ENCODE measurements at places on chromosomes 7 and 10.

DNA sequence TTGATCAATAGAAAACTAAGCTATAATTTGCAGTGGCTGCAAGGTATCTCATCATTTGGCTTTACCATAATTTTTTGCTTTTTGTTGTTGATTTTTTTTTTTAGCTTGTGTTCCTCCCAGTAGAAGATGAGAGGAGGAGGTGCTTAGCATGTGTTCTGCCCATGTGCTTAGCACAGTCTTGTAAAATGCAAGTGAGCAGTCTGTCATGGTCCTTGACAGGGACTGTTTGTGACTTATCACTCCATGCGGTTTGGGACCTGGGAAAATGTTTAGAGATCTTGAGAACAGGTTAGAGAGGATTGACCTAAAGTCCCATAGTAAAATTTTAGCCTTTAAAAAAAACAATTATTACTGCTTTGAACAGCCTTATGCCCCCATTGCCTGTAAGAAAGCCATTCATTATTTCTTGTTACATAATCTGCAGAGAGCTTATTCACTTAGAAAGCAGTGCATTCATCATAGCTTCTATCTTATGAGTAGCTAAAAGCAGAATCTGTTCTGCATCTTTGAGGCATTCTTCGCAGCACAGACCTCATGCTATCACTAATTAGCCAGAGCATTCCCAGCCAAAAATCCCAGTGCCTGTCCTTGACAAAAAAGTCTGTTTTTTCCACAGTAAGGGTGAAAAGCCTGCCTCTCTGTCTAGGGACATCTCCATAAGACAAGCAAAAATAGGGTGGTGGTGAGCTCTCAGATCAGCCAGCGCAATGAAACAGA lies 748.7 kb upstream of the GALNT17 start:
- DNase-seq, result no peak

DNA sequence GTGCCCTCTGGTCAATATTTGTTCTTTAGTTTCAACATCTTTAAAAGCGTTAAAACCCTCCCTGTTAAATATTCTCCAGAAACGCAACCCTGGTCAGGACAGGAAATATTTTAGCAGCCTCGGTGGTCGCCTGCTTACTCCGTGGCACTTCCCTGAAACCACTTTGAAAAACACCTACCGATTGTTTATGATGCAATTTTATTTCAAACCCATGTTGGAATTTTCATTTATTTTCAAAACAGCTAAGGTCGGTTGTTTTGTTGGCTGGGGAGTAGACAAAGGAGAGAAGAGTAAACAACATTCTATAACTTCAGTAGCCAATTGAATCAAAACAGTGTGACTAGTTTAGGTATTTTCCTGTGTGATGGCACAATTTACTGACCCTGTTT lies 733 bp upstream of the RBP4 start:
- no peak for DNase-seq

- no peak for DNase-seq
These were observed 21.2 kb downstream of the PALD1 start for GRCh38 chr10:70499836-70500167.

- no peak for DNase-seq
These were observed 6.1 kb upstream of the VGF start for GRCh38 chr7:101171442-101171837.

- DNase-seq, result no peak
These were observed 420 bp upstream of the KLHL7 start for GRCh38 chr7:23105086-23105643.

DNA sequence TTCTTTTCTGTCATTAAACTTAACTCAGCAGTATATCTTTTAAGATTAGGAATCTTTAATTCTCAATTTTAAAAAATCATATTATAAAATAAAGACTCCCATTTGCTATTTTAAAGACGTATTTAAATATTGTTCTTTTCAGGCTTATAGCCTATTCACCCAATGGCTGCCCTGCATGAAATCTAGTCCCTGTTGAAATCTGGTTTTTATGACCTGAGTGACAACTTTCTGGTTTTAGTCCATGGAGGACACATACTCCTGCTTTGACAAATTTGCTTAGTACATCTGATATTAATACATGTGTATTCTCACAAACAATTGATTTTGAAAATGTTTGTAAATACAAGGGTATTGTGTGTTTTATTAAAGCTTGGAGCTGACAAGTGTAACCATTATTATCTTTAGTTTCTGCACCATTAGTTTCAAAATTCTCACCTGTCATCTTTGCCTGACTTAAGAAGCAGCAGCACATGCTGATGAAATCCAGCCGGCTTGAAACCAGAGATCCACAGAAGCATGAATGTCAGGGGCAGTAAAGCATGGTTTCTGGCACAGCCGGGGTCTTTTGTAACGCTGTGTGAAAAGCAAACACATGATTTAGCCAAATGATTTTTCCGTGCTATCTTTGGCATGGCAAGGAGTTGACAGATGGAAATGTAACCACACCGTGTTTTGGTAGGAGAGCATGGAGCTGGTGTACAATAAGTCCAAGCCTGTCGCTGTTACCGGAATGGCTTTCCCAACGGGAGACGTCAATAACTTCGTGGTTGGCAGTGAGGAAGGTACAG lies 262.8 kb downstream of the DYNC1I1 start:
- no peak for DNase-seq

GRCh38 chr10:16116404-16117304 lies 256.3 kb upstream of the MINDY3 start:
- no peak for DNase-seq

DNA sequence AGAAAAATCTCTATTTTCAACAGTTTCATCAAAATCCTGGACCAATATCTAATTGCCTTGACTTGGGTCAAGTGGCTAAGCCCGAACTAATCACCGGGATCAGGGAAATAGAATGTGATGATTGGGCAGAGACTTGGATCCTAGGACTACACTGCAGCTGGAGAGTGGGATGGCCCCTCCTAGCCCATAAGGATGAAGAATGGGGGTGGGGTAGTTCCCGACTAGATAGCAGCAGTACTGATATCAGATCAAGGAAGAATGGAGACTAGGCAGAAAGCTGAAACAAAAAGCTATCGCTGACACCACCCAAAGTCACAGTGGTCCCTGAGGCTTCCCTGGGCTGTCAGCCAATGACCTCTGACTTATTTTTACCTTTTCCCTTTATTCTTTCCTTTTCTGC lies 160.4 kb upstream of the PHYHIPL start:
- DNase-seq, result no peak

- DNase-seq, result no peak
These were observed 130.6 kb upstream of the SLC26A5 start for GRCh38 chr7:103576641-103577040.

DNA sequence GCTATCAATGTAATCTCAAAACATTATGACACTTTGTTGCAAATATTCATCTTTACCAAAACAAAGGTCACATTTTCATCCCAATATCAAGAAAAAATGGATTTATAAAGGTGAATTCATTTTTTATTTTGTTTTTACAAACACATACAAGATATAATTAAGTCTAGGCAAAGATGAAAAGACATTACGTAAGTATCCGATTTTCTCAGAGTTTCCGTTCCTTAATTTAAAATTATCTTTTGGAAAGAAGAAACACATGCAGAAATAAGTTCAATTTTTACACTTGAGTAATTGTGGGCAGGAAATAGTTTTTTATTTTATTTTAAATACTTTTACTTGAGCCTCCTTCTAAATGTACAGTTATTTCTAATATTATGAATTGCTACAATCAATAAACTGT lies 24.6 kb downstream of the RTKN2 start:
- no peak for DNase-seq

DNA sequence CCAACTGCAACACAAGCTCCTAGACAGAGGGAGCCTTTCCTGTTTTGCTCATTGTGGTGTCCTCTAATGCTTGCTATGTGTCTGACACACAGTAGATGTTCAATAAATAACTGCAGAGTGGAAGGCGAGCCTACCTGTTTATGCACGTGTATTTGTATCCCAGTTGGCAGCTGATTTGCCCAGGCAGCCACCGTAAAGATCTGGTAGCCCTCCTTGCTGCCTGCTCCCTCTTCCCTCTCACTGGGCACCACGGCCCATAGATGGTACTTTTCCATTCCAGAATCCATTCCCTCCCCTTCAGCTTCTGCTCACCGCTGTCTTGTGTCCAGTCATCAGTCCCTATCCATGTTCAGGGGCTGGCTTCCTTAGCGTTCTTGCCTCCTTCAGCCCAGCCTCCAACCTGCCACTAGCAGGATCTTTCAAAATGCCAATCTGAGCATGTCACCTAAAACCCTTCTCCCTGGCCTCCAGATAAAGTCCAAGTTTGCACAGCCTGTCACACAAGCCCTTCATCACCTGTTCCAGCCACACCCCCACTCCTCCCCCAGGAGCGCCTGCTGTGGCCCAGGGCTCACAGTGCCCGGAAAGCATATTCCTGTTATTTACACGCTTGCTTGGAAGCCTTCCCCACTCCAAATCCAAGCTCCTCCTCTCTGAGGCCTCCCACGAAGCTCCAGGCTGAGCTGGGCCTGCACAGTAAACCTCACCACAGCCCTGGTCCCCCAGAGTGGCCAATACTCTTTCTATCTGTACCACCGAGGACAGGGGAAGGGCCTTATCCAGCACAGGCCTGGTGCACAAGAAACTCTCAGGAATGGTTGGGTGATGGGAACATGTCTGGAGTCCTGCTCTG lies 21.0 kb downstream of the ZCCHC24 start:
- DNase-seq, result no peak

DNA sequence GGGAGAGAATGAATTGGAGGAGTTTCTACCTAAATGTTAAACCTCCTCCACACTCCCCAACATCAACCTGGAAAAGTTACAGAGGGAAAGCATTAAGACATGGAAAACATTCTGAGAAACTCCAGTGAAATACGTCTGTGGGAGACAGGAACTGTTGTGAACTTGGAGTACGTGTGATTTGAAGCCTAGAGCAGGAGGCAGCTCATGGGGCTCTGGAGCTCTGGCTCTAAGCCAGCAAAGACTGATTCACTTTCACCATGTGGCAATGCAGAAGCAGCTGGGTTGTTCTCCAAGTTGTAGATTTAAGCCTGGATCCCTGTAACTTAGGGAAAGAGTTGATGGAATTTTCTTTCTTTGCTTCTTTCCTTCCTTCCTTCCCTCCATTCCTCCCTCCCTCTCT lies 503.2 kb downstream of the NRG3 start:
- no peak for DNase-seq

- DNase-seq, result no peak
These were observed 440.0 kb downstream of the ANKRD7 start for GRCh38 chr7:118664498-118664897.

- no peak for DNase-seq
These were observed 218.6 kb downstream of the THSD7A start for GRCh38 chr7:11613292-11613930.

DNA sequence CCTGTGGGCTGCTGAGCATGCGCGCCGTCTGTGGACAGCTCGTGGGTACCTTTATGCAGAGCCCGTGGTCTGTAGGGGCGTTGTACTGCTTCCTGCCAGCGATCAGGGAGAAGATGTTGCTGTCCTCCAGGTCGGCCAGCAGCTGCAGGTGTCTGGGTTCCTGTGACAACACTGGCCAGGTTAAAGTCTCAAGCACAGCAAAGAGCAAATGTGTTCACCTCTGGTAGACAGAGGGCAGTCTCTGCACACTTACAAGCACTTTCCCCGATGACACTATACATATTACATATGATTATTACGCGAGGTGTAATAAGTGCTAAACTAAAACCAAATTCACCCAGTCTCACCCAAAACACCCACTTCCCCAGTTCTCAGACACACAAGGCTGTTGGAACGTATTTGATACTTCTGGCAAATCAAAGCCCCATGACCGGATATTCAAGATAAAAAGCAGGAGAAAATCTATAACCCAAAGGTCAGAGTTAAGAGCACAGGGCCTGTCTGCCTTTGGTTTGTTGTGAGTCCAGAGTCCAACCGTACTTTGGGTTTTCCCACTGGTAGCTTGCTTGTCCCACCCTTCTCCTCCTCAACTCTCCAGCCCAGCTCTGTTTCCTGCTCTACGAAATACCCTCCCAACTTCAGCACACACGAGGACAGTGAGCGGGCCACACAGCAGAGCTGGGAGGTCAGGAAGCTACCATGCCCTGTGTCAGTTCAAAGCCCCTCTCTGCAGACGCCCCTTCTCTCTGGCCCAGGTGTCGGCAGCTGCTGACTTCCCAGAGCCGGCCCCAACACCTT lies 49.7 kb upstream of the DDC start:
- no peak for DNase-seq

GRCh38 chr10:18879284-18879683 lies 169.3 kb upstream of the MALRD1 start:
- DNase-seq, result no peak

DNA sequence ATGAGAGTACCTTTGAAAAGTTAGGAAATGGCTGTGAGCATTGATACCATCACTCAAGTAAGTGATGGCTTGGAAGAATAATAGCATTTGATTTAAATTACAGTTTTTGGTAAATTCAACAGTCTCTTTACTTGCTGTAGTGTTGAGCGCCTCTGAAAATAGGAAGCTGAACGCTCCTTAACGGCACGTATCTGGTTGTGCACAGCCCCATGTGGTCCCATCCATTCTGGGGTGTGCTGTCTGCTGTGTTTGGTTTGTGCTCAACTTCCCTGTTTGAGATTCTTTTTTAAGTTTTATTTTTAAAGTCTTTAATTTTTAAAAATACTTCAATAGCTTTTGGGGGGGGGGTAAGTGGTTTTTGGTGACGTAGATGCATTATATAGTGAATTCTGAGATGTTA lies 51.5 kb downstream of the DNAJB6 start:
- no peak for DNase-seq

GRCh38 chr10:129676014-129676413 lies 209.0 kb downstream of the MGMT start:
- DNase-seq, result no peak

DNA sequence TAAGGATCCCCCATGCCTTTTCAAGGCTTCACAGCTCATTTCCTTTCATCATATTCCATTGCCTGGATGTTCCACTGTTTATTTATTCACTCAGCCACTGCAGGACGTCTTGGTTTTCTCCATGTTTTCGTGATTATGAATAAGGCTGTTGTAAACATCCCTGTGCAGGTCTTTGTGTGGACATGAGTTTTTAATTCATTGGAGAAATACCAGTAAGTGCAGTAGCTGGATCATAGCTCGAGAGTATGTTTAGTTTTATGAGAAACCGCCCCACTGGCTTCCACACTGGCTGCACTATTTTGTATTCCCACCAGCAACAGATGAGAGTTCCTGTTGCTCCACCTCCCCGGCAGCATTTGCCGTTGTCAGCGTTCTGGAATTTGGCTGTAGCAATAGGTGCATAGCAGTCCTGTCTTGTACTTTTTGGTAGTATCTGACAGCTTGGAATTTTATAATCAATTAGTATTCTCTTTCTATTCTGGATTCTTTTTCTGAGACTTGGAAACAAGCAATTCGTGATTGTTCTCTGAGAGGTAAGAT lies 269.9 kb upstream of the PITRM1 start:
- DNase-seq, result no peak

DNA sequence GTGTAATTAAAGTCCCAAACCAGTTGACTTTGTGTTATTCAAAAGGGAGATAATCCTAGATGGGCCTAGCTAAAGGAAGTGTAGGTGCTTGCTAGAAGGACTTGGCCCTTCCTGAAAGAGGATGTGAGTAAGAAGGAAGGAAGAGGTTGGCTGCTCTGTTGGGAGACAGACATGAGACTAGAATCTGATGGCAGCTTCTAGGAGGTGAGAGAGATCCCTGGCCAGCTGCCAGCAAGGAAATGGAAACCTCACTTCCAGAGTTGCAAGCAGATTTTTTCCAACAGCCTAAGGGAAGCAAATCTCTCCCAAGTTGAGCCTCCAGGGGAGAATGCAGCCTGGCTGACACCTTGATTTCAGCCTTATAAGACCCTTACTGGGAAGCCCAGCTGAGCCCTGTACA lies 368.4 kb upstream of the ZMIZ1 start:
- no peak for DNase-seq
